ENCODE measurements at places on chromosomes 2 and 18. TPM values are rescaled to one million over a fixed set of nuclear protein-coding genes. Genes with fewer than 3 reads are reported as not detected.

The KIAA2012 gene
- total RNA-seq: 0.03 TPM

The ATP6V1C2 gene
- total RNA-seq: 0.14 TPM

DNA sequence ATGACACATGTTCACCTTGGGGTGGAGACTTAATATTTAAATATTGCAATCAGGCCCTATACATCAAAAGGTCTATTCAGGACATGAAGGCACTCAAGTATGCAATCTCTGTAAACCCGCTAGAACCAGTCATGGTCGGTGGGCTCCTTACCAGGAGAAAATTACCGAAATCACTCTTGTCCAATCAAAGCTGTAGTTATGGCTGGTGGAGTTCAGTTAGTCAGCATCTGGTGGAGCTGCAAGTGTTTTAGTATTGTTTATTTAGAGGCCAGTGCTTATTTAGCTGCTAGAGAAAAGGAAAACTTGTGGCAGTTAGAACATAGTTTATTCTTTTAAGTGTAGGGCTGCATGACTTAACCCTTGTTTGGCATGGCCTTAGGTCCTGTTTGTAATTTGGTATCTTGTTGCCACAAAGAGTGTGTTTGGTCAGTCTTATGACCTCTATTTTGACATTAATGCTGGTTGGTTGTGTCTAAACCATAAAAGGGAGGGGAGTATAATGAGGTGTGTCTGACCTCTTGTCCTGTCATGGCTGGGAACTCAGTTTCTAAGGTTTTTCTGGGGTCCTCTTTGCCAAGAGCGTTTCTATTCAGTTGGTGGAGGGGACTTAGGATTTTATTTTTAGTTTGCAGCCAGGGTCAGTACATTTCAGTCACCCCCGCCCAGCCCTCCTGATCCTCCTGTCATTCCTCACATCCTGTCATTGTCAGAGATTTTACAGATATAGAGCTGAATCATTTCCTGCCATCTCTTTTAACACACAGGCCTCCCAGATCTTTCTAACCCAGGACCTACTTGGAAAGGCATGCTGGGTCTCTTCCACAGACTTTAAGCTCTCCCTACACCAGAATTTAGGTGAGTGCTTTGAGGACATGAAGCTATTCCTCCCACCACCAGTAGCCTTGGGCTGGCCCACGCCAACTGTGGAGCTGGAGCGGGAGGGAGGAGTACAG, 108.1 kb downstream of the XRCC5 start:
- H3K27me3 ChIP-seq: no peaks in the 10 kb centered on the region
- H3K4me3 ChIP-seq: no peak overlapping the region
- no peak for DNase-seq
- H3K36me3 ChIP-seq: no peaks in the 10 kb centered on the region
- no peak overlapping the region for H3K27ac ChIP-seq

The TNS1 gene
- total RNA-seq: 5.7 TPM

DNA sequence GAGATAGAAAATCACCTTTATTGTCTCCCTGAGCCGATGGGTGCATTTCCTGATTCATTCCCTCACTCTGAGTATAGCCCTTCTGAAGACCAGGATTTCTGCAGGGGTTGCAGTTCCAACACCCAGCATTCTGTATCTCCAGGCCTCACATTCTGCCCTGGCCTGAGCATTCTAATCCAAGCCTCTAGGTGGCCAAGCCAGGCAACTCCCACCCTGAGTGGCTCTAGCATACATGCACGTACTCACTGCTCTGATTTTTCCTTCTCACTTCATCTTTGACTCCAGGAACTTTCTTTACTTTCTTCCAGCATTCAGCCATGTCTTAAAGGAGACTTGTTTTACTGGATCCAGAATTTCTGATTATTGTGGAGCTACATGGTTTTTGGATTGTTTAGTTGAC, 100.7 kb upstream of the STK39 start:
- H3K4me1 ChIP-seq: 0 out of 2 replicates have a peak, but pooled peaks cover 4% of the 10 kb centered on the region
- H3K27ac ChIP-seq: no peak overlapping the region
- DNase-seq: peak; percentile 86
- H3K36me3 ChIP-seq: peaks cover under 1% of the 10 kb centered on the region
- H3K27me3 ChIP-seq: no peaks in the 10 kb centered on the region

The IL37 gene
- total RNA-seq: not detected

The SCN3A gene
- not detected for total RNA-seq

The MAL gene
- 2.6 TPM for total RNA-seq

DNA sequence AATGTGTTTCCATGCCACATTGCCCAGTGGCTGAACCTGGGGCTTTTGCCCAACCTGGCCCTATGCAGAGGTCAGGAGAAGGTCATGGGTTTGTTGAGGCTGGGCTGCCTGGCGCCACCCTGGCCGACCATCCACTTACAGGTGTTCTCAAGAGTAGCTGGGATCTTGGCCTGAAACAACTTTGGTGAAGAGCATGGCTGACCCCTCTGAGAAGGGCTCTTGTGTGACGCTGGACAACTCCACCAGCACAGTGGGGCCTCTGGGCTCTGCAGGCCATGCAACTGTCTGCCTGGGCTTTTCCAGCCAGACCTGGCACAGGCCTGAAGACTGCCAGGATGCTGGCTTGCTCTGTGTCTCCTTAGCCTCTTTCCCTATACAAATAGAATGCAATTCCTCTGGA, 76.4 kb upstream of the ZNG1B start:
- DNase-seq: no peak
- H3K4me3 ChIP-seq: no peak overlapping the region
- no peaks in the 10 kb centered on the region for H3K27me3 ChIP-seq
- no peak overlapping the region for H3K27ac ChIP-seq

GRCh38 chr18:78983512-78983911, 3.9 kb downstream of the SALL3 start:
- peak overlapping the region; percentile 84 for H3K27ac ChIP-seq
- peak overlapping the region; percentile 52 for H3K4me3 ChIP-seq
- H3K36me3 ChIP-seq: no peaks in the 10 kb centered on the region
- peaks cover 36% of the 10 kb centered on the region for H3K27me3 ChIP-seq
- peaks cover 40% of the 10 kb centered on the region for H3K4me1 ChIP-seq
- DNase-seq: peak; percentile 83

The SPATA3 gene
- not detected for total RNA-seq

DNA sequence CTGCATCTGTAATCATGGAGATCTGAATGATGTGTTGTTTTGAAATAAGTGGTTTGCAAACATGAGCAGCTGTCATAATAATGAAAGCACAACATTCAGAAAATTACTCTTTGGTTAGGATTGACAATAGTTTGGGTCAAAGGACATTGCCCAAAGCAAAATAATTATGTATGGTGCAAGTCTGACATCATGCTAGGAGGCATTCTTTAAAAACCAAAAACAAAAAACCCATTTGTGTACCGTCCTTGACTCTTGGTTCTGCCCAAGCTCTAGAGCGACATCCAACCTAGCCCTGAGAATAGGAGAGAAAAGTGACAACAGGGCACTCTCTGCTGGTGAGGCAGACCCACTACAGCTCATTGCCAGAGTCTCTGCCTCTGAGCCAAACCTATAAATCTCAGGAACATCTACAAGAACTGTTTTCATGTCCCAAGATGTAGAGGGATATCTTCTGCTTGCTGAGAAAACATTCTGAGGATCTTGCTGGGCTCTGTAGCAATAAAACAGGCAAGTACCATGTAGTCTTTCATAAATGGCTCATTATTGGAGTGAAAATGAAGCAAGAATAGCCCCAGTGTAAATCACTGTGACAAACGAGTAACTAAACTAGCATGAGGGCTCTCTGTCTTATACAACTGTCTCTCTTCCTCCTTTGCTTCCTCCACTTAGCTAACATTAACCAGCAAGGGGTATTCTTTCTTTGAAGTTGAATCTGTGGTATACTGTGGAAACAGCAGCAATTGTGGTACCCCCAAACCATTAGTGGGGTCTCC, 266.8 kb upstream of the CXCR4 start:
- H3K36me3 ChIP-seq: no peaks in the 10 kb centered on the region
- peak; percentile 70 for DNase-seq
- H3K4me1 ChIP-seq: no peaks in the 10 kb centered on the region
- no peak overlapping the region for H3K27ac ChIP-seq

DNA sequence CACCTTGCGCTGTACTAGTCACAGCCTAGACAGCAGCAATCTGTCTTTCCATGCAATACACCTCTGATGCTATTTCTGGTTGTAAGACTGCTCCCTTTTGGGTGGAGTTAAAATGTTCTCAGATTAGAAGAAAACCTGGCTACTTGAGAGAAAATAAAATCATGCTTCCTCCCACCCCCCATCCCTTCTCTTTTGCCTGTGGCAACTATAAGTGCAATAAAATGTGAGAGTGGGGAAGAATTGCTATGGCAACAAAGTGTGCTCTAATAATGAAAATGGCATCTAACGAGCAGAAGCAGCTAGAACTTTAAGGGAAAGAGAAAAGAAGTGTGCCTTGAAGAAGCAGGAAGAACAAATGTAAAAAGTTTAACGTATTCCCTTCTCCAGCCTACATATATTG, 464.2 kb upstream of the FSHR start:
- no peaks in the 10 kb centered on the region for H3K27me3 ChIP-seq
- DNase-seq: no peak
- H3K36me3 ChIP-seq: no peaks in the 10 kb centered on the region
- H3K4me1 ChIP-seq: no peaks in the 10 kb centered on the region

GRCh38 chr2:217667512-217667911, 335.3 kb downstream of the TNS1 start:
- H3K4me3 ChIP-seq: no peak overlapping the region
- no peaks in the 10 kb centered on the region for H3K27me3 ChIP-seq
- no peak overlapping the region for H3K27ac ChIP-seq
- DNase-seq: no peak
- H3K4me1 ChIP-seq: no peaks in the 10 kb centered on the region

- DNase-seq: no peak
- H3K4me1 ChIP-seq: peaks cover 19% of the 10 kb centered on the region
- H3K4me3 ChIP-seq: no peak overlapping the region
- H3K27me3 ChIP-seq: no peaks in the 10 kb centered on the region
- H3K36me3 ChIP-seq: no peaks in the 10 kb centered on the region
Measured at GRCh38 chr2:174059884-174060244, 94.7 kb upstream of the SP3 start.

- no peaks in the 10 kb centered on the region for H3K4me1 ChIP-seq
- H3K27ac ChIP-seq: no peak overlapping the region
- no peak overlapping the region for H3K4me3 ChIP-seq
- DNase-seq: no peak
Measured at GRCh38 chr2:98078701-98079100, 8.3 kb upstream of the VWA3B start.

The GALR1 gene
- 0.74 TPM for total RNA-seq

GRCh38 chr18:6509417-6509816, 94.7 kb upstream of the L3MBTL4 start:
- H3K4me3 ChIP-seq: no peak overlapping the region
- no peak overlapping the region for H3K27ac ChIP-seq
- no peaks in the 10 kb centered on the region for H3K4me1 ChIP-seq
- no peaks in the 10 kb centered on the region for H3K36me3 ChIP-seq

DNA sequence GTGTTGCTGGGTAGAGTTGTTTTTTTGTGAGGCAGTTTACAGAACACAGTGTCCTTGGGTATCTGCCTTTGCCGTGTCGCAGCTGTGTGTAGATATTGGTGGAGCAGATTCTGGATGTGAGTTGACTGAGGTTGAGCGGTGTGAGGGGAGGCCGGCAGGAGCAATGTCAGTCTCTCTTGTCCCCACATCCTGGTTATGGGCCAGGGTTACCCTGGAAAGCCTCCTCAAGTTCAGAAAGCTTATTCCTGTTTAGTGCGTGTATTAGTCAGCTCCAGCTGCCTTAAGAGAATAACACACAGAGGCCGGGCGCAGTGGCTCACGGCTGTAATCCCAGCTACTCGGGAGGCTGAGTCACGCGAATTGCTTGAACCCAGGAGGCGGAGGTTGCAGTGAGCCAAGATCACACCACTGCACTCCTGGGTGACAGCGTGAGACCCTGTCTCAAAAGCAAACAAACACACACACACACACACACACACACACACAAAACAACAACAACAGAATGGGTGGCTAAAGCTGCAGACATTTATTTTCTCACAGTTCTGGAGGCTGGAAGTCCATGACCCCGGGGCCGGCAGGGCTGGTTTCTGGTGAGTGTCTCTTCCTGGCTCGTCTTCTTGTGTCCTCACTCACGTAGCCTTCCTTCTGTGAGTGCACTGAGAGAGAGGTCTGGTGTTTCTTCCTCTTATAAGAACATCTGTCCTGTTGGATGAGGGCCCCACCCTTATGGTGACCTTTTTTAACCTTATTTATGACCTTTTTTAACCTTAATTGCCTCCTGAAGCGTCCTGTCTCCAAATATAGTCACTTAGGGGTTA, 5.1 kb downstream of the NCK2 start:
- H3K4me1 ChIP-seq: peaks cover 35% of the 10 kb centered on the region
- H3K27ac ChIP-seq: no peak overlapping the region
- H3K36me3 ChIP-seq: no peaks in the 10 kb centered on the region
- DNase-seq: no peak
- H3K27me3 ChIP-seq: no peaks in the 10 kb centered on the region

DNA sequence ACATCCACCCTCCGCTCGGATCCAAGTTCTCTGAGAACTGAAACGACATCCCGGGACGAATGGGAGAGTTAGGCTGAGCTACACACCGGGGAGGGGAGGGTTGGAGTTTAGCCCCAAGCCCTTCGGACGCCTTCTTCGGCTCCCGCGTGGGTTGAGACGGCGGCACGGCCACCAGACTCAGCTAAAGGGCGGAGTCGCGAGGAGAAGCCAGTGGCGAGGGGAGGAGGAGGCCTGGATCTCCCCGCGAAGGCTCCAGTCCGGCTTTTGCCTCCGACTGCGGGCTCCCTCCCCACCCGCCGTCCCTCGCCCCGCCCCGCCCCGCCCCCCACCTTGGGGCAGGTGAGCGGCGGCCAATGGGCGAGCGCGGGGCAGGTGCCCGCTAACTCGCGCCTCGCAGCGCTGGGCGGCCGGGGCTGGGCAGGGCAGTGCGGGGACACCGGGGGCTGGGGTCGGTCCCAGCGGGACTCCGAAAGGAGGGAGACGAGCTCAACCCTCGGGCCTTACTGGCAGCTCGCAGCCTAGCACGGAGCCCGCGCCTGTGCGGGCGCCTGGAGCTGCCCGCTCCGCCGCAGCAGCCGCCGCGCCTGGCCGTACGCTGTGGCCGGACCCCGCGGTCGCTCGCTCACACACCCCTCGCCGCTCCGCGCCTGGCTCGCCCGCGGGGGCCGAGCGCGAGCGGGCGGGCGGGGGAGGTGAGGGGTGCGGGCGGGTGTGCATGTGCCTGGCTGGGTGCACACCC, at the start of gene EMX1:
Gene EMX1, plus strand, starts transcription at position 382 of the 739 bp plus-strand sequence. Its CDS starts 334 bp downstream, at position 716.
- no peaks in the 10 kb centered on the region for H3K36me3 ChIP-seq
- H3K27ac ChIP-seq: no peak within 1 kb of the TSS
- peak within 1 kb of the TSS; percentile 56 for H3K4me3 ChIP-seq

DNA sequence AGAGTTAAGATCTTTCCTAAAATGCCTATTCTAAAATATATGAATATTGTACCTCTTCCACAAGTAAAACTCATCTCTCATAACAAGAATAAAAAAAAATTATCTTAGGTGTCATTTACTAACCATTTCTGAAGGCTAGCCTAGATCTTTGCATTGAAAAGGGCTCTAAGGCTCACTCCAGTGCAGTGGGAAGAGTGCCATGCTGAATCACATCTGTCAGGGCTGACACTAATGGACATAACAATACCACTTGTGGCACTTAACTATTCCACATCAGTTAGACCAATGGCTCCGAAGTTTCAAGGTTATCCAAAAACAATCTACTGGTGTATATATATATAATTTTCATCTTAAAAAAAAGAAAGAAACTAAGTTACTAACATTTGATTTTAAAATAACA, 130.2 kb downstream of the EXOC6B start:
- no peaks in the 10 kb centered on the region for H3K36me3 ChIP-seq
- peaks cover 14% of the 10 kb centered on the region for H3K4me1 ChIP-seq
- no peak overlapping the region for H3K4me3 ChIP-seq
- no peak for DNase-seq

All from GM23338 (cell line).